ENCODE measurements at places on chromosomes 16 and 17. TPM values are rescaled to one million over a fixed set of nuclear protein-coding genes. Genes with fewer than 3 reads are reported as not detected.

PPY gene
- total RNA-seq, result not detected

B4GALNT2 gene
- not detected for total RNA-seq

SPATA2L gene
- 5.3 TPM for total RNA-seq

ZNF200 gene
- total RNA-seq, result 12.1 TPM

HS3ST2 gene
- not detected for total RNA-seq

NACA2 gene
- total RNA-seq, result 0.35 TPM
